ENCODE measurements at places on chromosomes 7 and 10.

GRCh38 chr7:77757589-77757988 is 40.6 kb downstream of the TMEM60 start:
- no peak for DNase-seq

- peak; percentile 33 for DNase-seq
These were observed 265.1 kb upstream of the KLF14 start for GRCh38 chr7:130998993-130999602.

GRCh38 chr7:86790383-86790782 is 146.7 kb downstream of the GRM3 start:
- no peak for DNase-seq

- no peak for DNase-seq
These were observed 25.3 kb upstream of the EPC1 start for GRCh38 chr10:32372000-32372875.

- DNase-seq, result no peak
These were observed 137.5 kb downstream of the ZEB1 start for GRCh38 chr10:31456468-31456867.

DNA sequence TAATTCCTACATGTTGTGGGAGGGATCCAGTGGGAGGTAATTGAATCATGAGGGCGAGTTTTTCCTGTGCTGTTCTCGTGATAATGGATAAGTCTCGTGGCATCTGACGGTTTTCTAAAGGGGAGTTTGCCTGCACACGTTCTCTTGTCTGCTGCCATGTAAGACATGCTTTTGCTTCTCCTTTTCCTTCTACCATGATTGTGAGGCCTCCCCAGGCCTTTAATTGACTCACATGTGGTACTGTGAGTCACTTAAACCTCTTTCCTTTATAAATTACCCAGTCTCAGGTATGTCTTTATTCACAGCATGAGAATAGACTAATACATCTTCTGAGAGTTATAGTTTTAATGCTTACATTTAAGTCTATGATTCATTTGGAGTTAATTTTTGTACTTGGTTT is 22.6 kb upstream of the CPN1 start:
- DNase-seq, result no peak

DNA sequence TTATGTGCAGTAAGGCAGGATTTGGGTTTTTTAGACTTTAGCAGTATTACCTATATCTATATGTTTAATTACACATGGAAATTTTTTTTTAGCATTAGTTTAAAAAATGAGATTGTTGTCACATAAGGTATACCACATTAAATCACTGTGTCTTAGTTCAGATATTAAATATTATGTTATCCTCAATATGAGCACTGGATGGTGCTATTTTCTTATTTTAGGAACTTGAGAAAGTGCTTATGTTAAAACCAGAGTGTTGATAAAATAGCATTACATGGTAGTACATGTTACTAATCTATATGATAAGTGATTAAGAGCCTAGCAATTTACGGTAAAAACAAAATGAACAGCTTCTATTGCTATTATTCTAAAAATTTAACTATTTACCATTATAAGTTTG is 28.8 kb downstream of the MIOS start:
- DNase-seq, result peak; percentile 9

DNA sequence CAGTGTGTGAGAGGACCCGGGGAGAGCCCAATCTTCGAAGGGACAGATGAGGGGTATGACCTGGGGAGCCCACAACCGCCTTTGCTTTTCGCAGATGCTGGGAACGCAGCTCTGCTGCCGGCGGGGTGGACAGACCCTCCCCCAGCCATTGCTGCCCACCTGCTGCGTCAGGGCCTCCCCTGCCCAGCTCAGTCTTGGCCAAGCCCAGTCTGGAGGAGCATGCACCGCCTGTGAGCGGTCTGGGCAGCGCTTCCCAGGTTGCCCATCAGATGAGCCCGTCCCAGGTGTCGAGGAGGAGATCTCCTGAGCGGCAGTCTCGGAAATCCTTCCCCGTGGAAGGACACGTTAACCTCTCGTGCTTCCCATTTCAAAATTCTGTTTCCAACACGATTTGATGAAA is 17.3 kb upstream of the AP5Z1 start:
- no peak for DNase-seq

- peak; percentile 41 for DNase-seq
These were observed 1.4 kb downstream of the RHEB start for GRCh38 chr7:151518105-151518946.

- DNase-seq, result no peak
These were observed 8.9 kb downstream of the PROSER2 start for GRCh38 chr10:11832042-11832441.

GRCh38 chr7:16347827-16348192 is 73.5 kb downstream of the CRPPA start:
- DNase-seq, result peak; percentile 11

- no peak for DNase-seq
These were observed 202.4 kb downstream of the SH2D4B start for GRCh38 chr10:80739963-80740715.

GRCh38 chr10:131625041-131625440 is 275.8 kb upstream of the PPP2R2D start:
- DNase-seq, result no peak

DNA sequence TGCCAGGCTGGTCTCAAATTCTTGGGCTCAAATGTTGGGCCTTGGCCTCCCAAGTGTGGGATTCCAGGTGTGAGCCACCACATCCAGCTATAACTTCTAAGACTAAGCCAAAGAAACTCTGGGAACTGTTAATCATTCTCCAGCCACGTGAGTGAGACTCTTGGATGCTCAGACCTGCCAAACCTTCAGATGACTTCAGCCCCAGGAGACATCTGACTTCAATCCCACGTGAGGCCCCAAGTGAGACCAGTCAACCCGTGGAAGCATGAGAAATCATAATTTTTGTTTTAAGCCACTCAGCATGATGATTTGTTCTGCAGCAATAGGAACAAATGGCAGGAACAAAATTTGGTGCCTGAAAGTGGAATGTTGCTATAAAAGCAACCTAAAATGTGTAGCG is 4.3 kb upstream of the PCBD1 start:
- no peak for DNase-seq

DNA sequence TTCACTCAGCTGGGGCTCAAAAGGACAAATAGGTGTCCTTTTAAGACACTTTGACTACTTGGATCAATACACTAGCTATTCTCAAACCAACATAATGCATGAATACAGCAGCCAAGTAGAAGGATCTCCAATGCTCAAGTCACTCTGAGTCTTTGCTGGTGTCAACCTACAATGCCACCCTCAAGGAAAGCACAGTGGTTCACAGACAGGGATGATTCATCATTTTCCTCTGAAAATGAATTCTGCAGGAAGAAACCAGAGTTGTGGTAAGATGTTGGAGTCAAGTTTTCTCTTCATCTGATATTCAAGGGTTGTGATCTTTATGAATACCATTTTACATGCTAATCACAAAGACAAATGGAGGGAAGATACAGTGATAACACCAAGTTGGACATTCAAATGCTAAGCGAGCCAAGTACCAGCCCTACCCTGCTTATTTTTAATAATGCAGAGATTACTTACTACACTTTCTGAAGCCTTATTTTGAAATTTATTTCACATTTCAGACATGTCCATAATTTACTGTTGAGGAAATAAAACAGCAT is 143.1 kb upstream of the FGFR2 start:
- DNase-seq, result no peak

- DNase-seq, result no peak
These were observed 97.2 kb upstream of the CARD11 start for GRCh38 chr7:3140834-3141233.

GRCh38 chr10:53395449-53395848 is 622.9 kb upstream of the MBL2 start:
- DNase-seq, result no peak

GRCh38 chr7:64515330-64515729 is 47.5 kb downstream of the ZNF680 start:
- DNase-seq, result no peak

GRCh38 chr10:43037942-43038782 is 38.7 kb upstream of the RET start:
- no peak for DNase-seq

GRCh38 chr7:98303906-98304305 is 22.4 kb downstream of the BRI3 start:
- no peak for DNase-seq

GRCh38 chr7:133121175-133121844 is 39.4 kb upstream of the CHCHD3 start:
- DNase-seq, result no peak

- no peak for DNase-seq
These were observed 117.7 kb upstream of the MBL2 start for GRCh38 chr10:52890281-52890680.

- no peak for DNase-seq
These were observed 27.1 kb upstream of the CHST15 start for GRCh38 chr10:124120410-124121061.

GRCh38 chr7:50462361-50462760 is 12.2 kb upstream of the FIGNL1 start:
- DNase-seq, result no peak

DNA sequence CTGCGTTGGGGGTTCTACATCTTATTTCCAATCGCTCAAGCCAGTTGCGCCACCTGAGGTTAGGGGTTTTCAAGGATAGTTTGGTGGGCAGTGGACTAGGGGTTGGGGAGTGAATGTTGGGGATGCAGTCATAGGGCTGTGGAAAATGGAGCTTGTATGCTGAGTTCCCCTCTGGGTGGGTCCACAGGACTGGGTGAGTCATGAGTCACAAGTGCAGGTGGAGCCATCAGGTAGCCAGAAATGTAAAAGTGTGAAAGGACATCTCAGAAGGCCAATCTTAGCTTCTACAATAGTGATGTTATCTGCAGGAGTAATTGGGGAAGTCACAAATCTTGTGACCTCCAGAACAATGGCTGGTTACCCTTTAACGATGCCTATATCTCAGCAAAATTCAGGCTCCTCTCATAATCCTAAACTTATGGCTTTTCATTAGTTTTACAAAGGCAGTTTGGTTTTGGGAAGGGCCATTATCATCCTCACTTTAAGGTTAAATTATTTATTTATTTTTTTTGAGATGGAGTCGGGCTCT is 18.0 kb upstream of the MKRN1 start:
- DNase-seq, result no peak

- DNase-seq, result peak; percentile 68
These were observed 121.3 kb upstream of the WIPF3 start for GRCh38 chr7:29684787-29685650.

- no peak for DNase-seq
These were observed 14.0 kb upstream of the AKR1E2 start for GRCh38 chr10:4812046-4812445.

- DNase-seq, result peak; percentile 28
These were observed 830 bp downstream of the MET start for GRCh38 chr7:116672596-116673456.

GRCh38 chr7:43083106-43083505 is 29.3 kb upstream of the HECW1 start:
- DNase-seq, result no peak

DNA sequence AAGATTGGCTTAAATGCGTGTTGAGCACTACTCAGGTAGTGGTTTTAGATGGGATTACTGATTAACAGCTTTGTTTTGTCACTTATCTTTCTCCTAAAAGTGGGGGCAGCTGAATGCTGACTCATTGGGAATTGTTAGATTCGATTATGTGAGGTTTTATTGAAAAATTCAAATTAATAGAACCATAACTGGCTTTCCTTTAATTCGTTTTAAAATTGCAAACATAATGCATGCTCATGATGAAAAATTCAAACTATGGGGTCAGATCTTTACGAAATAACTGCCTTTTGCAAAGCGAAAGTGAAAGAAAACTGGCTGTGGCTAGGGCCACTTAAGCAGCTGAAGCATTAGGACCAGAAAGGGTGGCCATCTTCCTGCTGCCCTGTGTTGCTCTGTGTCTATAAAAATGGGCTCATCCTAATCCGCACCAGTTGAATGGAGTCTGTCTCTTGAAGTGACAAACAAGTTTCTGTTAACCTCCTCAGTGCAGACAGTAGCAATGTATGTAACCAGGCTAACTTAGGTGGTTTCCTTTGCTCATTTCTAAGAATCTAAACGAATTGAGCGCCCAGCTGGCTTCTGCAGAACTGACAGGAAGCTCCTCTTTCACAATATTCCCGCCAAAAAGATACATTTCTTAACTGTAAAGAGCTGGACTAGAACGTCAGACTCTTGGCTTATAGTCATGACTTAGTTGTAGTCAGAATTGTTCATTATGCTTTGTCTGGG is 27.8 kb downstream of the DENND10 start:
- DNase-seq, result no peak

- DNase-seq, result peak; percentile 67
These were observed 38.8 kb downstream of the TMEM60 start for GRCh38 chr7:77759294-77759889.

DNA sequence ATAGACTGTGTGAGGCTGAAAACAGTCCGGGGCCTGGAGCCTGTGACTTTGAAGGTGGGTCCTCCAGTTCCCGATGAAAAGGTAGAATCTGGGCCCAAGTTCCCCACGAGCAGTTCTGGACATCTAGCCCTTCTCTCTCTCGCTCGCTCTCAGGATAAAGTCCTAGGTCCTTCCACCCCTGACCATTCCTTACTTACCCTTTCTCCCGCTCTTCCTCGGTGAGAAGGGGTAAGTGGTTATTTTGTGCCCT is 713 bp downstream of the IMMP2L start:
- DNase-seq, result no peak

DNA sequence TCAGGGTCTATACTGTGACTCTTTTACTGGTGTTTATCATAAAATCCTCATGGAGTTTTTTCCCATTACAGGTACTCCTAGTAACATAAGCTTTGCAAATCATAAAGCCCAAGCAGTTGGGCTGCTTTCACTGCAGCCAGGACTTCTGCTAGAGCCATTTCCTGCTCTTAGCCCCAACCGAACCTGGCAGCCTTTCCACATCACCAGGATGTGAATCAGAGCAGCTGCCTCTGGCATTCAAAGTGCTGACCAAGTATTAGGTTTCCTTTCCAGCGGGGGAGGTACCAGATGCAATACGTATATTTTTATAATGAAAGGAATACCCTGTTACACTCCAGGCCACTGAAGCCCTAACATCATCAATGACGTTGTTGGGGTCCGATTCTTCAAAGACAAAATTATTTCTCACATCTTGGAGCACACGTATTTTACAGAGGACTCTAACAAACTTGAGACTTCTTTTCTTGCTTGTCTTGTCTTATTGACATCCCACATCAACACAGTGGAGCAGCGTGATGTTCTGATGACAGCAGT is 3.6 kb upstream of the HTR5A start:
- DNase-seq, result peak; percentile 67

DNA sequence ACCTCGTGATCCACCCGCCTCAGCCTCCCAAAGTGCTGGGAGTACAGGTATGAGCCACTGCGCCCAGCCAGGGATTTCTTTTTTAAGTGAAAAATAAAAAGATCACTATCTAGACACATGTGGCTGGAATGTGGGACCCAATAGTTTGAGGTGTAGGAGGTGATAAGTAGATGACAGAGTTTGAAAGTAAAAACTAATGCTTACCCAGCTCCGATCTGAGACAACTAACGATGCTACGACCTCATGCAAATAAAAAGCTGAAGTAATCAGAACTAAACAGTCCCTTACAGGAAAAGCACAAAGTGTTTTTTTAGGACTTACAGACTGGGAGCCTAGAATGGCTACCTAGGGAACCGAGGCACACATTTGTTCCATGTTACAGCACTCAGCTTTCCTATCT is 23.0 kb downstream of the PCGF6 start:
- no peak for DNase-seq

DNA sequence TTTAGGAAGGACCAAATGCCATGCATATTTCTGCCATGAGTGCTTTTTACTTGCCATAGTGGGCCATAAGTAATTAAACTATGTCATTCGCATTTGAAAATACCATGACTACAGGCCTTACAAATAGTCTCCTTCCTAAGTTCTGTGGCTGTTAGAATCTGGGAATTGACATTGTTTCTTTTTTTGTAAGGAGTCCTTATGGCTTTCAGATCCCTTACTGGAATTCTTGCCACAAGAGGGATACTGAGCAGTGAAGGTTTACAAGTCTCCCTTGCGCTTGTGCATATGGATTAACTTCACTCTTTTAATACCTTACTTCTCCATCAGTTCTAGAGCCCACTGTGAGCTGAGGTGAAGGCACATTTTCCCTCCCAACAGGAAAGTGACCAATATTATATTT is 166.0 kb downstream of the NRG3 start:
- no peak for DNase-seq

Data from HFFc6 (cell line).